Endodermal cell (in vitro differentiated cells): ENCODE measurements at places on chromosomes 1 and 21.

- no peak for DNase-seq
Observed at GRCh38 chr1:186442651-186443375, 18.1 kb downstream of the PDC start.

- DNase-seq = no peak
Observed at GRCh38 chr21:29293495-29293894, 5.2 kb upstream of the BACH1 start.

- peak; percentile 63 for DNase-seq
Observed at GRCh38 chr1:224617410-224618355, 1.6 kb downstream of the CNIH3 start.

GRCh38 chr1:200794506-200795065, 55.9 kb downstream of the CAMSAP2 start:
- no peak for DNase-seq

- no peak for DNase-seq
Observed at GRCh38 chr1:54601730-54602129, 21.6 kb downstream of the FAM151A start.
